Activated naive CD8-positive, alpha-beta T cell treated with anti-CD3 and anti-CD28 coated beads for 36 hours (primary cell): ENCODE measurements at places on chromosomes 3 and 15. TPM values are rescaled to one million over a fixed set of nuclear protein-coding genes. Genes with fewer than 3 reads are reported as not detected.

The LCMT2 gene
- 14.3 TPM for total RNA-seq

DNA sequence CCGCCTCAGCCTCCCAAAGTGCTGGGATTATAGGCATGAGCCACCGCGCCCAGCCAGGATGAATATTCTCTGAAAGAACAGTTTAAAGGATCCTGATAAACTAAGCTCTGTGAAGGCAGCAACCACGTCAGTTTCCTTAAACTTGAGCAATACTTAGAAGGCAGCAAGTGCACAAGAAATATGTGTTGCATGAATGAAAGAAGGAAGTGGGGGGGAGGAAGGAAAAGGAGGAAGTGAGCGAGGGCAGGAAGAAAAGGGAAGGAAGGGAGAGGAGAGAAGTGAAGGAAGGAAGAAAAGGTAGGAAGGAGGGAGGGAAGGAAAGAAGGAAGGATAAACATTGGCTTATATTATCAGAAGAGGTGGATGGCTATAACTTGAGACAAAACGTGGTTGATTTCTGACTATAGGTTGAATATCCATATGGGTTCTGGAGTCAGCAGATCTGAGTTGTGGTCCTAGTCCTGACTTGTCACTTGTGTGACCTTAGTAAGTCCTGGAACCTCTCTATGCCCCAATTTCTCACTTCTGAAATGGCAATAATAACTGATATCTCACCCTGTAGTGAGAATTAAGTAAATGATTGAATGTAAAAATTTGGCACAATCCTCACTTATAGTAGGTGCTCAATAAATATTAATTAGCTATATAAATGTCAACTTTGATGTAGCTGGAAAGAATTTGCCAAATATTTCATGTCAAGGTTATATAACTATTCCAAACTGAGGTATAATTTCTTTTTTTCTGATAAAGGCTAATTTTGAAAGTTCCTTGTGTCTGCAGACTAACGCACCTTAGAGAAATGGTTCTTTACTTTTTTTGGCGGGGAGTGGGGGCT lies 12.0 kb upstream of the SEMA4B start:
- DNase-seq: no peak

GRCh38 chr3:172918165-172918564 lies 167.6 kb downstream of the ECT2 start:
- DNase-seq: no peak

DNA sequence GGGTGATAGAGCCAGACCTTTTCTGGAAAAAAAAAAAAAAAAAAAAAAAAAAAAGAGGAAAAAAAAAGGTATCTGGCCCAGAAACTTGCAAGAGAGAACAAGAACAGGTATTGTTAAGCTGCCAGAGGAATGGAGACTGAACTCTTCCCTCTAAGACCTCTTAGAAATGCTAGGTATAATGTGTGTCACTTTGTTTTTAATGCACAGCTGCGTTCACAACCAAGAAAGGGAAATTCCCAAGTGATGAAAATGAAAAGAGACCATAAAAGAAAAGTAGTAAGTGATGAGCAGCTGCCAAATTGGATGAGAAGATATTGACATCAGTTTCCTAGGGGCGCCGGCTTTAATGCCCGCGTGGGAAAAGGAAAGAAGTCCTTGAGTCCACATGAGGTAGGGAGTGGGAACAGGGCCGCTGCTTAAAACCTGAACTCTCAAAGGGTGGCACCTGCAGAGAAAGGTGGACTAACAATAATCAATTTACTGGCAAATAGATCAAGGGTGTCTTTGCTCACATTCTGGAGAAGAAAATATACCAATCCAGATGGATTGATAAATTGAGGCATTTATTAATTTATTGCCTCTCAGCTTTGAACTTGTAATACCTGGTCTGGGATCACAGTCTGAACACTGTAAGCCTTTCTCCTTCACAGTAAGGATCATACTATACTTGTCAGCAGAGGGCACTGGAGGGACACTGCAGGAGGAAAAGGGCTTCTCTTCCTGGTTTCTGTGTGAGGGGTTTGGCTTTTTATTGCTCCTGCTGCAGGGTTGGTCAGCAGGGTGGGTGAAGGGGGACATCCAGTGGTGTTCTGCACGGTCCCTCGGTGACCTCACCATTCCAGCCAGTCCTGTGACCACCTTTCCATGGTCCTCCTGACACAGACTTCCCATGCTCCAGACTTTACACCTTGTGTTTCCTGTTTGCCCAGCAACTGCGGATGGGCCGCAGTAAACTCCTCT lies 131.6 kb downstream of the AQP9 start:
- DNase-seq: peak; percentile 18

DNA sequence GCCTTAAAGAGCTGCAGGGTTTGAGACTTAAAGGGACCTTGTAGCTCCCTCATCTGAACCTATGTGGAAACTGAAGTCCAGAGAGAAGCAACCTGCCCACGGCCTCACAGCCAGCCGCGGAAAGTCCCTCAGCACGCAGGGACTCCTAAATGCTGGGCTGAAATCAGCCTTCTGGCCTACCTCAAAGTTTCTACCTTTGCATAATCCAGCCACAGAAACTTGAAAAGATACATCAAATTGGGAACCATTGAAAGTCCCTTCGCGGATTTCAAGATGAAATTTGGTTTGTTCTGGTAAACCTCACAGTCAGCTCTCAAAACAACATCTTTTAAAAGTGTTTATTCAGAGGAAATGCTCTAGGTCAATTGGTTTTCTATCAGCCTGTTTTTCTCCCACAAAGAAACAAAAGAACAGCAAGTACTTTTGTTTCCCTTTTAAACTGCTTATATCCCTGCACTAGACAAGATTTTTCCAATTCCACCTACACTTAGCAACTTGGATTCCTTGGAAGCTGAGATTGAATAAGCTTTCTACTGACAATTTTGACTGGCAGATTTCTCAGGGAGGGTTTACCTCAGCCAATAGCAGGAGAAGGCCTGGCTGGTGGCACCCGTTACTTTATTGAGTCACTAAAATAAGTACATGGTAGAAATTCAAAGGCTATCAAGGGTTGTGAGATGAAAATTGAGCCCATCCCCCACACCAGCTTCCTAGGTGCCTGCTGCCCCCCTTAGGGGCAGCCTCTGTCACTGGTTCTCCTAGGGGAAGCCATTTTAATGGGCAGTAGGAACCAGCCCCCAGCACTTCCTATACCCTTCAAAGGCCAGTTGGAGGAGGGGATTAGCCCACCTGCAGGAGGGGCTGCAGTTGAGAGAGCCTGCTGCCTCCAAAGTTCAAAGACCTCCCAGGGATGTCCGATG lies 171.2 kb downstream of the ADAMTS17 start:
- DNase-seq: peak; percentile 59

The TGM4 gene
- not detected for total RNA-seq

- DNase-seq: no peak
Observed at GRCh38 chr15:20646529-20647142, 105.0 kb upstream of the GOLGA6L6 start.

The SIDT1 gene
- 19.9 TPM for total RNA-seq

The LXN gene
- total RNA-seq: 7.6 TPM

DNA sequence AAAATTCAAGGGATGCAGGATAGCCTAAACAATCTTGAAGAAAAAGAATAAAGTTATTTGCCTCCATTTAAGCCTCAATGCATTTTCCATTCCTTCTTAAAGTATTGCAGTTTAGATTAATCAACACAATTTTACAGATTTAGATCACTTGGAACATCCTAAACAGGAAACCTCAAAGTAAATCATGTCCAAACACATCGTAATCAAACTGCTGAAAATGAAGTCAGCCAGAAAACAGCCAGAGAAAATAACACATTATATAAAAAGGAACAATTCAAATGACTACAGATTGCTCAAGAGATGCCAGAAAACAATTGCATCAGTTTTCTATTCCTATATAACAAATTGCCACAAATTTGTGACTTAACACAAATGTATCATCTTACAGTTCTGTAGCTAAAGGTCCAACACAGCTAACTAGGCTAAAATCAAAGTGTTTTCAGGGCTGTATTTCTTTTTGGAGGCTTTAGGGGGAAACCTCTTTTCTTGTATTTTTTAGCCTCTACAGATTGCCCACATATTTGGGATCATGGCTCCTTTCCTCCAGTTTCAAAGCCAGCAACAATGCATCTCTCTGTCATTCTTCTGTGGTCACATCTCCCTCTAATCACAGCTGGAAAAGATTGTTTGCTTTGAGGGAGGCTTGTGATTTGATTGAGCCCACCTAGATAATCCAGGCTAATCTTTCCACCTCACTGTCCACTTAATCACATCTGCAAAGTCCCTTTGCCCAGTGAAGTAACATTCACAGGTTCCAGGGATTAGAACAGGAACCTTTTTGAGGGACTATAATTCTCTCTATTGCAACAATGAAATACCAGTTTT lies 543.3 kb upstream of the UBE2E2 start:
- no peak for DNase-seq

- DNase-seq: no peak
Observed at GRCh38 chr3:59085976-59086375, 36.2 kb upstream of the CFAP20DC start.

DNA sequence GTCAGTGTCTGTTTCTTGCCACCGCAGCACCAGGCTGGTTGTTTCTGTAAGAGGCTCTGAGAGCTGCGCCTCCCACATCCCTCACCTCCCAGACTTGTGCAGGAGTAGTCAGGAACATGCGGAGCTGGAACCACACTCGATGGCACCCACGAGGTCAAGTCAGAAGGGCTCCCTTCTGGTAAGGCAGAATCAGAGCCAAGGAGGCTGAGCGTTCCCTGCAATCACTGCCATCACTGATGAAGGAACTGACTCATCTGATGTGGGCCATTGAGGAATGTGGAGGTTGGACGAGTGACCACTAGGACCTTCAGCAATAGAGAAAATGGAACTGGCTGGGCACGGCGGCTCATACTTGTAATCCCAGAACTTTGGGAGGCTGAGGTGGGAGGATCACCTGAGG lies 35.7 kb upstream of the BLM start:
- DNase-seq: no peak

GRCh38 chr3:106047221-106047620 lies 178.4 kb upstream of the CBLB start:
- DNase-seq: no peak

GRCh38 chr15:68639926-68640600 lies 61.3 kb downstream of the CORO2B start:
- no peak for DNase-seq

DNA sequence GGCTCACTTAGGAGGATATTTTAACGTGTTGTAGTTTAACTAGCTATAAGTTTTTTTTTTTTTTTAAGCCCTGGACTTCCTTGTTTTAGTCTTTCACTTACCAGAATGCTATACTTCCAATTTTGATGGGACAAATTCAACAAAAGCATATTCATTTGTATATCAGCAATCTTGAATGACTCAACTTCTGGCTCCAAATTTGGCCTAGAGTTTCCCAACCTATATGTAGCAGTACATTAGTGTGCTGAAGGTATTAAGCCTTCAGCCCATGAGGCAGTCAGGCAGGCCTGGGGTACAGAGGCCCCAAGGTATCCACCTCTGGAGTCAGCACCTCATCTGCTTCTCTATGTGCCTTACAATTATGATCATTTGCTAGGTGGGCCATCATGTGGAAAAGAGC lies 5.9 kb downstream of the PBRM1 start:
- no peak for DNase-seq

The XCR1 gene
- not detected for total RNA-seq

The NAALADL2 gene
- total RNA-seq: not detected

The IL16 gene
- total RNA-seq: 110 TPM

The HHLA2 gene
- total RNA-seq: 1.3 TPM

GRCh38 chr15:45157974-45158373 lies 28.2 kb downstream of the DUOX1 start:
- no peak for DNase-seq

The ENTPD3 gene
- not detected for total RNA-seq

- no peak for DNase-seq
Observed at GRCh38 chr3:183064475-183064874, 34.8 kb downstream of the MCCC1 start.

DNA sequence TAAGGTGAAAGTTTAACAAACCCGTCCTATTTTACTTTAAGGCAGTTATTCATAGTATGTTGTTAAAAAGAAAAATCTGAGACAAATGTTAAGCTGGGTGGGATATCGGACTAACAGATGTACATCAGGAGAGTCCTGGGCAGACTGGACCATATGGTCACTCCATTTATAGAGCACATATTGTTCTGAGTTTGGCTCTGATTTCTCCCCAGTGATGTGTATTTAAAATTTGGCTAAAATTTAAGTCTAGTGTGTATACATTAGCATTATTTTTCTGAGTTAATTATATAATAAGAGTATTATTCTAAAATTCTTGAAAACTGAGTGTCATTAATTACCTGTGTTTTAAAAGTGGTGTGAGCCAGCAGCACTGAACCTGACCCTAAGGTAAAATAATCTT lies 6.1 kb downstream of the GMPS start:
- DNase-seq: no peak

DNA sequence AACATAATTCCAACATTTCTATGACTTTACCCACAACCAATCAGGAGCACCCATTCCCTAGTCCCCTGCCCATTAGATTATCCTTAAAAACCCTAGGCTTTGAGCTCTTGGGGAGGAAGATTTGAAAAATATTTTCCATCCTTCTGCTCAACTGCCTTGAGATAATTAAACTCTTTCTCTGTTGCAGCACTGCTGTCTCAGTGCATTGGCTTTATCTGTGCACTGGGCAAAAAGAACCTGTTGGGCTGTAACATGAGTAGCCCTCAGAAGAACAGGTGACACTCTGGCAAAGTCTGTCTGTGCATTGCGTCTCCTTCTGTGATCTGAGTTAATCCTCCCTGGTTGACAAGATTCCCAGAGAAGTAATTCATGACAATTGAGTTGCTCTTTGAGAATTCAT lies 83.9 kb downstream of the ZMAT3 start:
- DNase-seq: no peak

DNA sequence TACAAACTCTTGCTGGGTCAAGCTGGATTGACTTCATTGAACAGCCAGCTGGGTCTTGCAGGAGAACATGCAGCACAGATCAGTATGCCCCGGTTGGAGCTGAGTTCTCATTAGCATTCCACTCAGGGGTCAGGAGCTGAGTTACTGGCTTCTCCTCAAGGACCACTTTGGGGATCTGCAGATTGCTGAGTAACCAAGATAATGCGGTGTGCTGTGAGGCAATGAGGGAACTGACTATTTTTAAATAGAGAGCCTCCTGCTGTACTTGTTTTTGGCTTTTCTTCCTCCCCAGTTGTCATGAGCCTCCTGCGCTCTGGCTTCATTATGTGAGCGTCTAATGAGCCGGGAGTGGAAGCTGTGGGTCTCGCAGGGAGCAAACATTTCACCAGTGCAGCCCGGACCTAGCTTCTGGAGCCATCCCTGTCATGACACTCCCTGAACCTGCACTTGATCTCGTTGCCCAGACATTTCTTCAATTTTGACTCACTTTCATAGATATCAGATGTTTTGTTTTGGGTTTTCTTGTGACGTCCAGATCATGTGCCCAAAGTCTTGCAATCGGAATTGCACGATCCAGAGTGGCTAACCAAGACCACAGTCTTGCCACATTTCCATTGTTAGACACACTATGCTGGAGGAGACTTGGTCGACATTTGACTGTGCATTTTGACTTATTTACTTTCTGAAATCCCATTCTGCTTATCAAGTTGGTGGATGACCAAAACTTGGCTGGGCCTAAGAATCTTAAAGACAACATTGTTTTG lies 327.2 kb downstream of the LRTM1 start:
- DNase-seq: no peak

DNA sequence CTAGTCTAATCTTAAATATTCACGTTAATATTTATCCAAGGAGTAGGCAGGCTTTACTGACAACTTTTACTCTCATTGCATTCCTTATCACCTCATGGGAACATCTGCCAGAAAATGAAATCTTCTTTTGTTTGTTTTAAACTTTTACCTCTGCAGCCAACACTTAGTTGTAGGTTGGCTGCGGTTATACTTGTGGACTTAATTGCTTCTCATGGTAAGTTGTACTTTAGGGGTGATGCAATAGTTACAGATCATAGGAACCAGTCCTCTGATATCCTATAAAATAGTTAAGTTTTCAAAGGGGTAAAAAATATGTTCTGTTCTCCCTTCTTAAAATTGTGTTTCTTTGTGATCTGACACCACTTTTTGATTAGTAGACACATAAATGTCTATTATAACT lies 321.9 kb downstream of the ZPLD1 start:
- DNase-seq: no peak

The BNIP2 gene
- total RNA-seq: 76.4 TPM
